ENCODE measurements at places on chromosomes 12 and 14.

GRCh38 chr12:57006809-57007475 is 596 bp upstream of the ZBTB39 start:
- DNase-seq = no peak

DNA sequence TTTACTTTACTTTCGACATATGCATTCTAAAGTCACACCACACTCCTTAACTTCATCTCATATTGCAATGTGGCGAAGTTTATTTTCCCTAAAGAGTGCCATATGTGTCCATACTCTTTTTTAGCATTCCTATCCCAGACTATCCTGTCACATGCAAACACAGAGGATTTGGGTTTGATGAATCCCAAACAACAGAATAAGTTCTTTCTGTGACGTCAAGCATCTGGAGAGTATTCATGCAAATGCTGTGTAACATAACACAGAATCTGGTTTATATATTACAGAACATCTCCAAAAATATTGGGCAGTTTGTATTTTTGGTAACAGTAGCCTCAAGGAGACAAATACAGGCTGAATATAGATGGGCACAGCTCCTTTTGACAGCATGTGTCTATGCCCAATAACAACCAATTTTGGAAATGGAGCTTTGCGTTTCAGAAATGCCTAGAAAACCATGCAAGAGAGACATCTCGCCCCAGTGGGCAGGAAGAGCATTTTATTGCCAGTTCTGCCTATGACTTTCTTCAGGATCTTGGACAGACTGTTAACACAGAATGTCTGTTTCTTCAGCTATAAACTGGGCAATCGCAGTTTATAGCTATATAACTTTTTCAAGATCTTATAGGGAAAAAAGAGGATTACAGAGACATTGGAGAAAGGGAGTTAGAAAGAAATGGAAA is 190.8 kb downstream of the ADAMTS20 start:
- no peak for DNase-seq

- DNase-seq = no peak
Observed at GRCh38 chr12:19561411-19561961, 122.2 kb downstream of the AEBP2 start.

DNA sequence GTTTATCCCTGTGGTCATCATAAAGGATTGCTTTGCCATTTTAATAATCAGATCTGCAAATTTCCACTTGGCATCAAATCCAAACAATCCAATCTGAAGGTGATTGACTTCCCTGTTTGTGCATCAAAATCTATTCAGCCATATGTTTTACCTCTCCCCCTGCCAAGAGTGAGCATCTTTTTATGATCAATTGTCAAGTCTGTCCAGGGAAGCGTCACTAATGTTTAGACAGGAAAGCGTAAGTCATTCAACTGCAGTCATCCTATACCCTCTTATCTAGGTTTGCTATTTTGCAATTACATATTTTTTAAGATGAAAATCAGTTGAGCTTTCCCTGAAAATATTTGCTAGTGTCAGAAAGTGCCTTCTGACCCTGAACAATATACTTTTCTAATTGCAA is 1224.1 kb upstream of the SEL1L start:
- no peak for DNase-seq

DNA sequence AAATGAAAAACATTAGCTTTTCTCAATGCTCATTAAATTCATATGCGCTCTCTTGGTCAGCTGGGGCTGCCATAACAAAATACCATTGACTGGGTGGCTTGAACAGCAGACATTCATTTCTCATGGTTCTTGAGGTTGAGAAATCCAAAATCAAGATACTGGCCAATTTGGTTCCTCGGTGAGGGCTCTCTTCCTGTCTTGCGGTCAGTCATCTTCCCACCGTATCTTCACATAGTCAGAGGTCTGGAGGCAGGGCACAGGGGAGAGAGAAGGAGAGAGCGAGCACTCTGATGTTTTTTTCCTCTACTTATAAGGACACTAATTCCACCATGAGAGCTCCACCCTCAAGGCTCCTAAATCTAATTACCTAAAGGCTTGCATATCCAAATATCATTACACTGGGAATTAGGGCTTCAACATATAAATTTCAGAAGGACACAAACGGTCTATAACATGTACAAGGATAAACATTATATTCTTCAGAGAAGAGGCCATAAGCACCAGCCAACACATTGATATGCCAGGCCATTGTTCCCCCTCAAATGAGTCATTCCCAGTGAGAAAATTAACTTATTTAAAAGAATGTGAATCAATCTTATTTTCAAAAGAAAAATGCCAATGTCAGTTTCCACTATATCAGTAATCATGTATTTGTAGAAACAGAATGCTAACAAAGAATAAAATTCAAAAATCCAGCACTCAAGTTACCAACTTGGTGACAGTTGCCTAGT is 152.2 kb downstream of the BTG1 start:
- no peak for DNase-seq

GRCh38 chr14:82073547-82073946 is 539.9 kb upstream of the SEL1L start:
- DNase-seq = no peak

- DNase-seq = no peak
Observed at GRCh38 chr14:71647086-71647784, 285.0 kb upstream of the RGS6 start.

Measured in stimulated activated CD4-positive, alpha-beta T cell treated with anti-CD3 and anti-CD28 coated beads, TNF-alpha, amount 100 ng/mL, for 1 hour (primary cell).